CD8-positive, alpha-beta T cell (primary cell): ENCODE measurements at places on chromosomes 2 and 18. TPM values are rescaled to one million over a fixed set of nuclear protein-coding genes. Genes with fewer than 3 reads are reported as not detected.

DNA sequence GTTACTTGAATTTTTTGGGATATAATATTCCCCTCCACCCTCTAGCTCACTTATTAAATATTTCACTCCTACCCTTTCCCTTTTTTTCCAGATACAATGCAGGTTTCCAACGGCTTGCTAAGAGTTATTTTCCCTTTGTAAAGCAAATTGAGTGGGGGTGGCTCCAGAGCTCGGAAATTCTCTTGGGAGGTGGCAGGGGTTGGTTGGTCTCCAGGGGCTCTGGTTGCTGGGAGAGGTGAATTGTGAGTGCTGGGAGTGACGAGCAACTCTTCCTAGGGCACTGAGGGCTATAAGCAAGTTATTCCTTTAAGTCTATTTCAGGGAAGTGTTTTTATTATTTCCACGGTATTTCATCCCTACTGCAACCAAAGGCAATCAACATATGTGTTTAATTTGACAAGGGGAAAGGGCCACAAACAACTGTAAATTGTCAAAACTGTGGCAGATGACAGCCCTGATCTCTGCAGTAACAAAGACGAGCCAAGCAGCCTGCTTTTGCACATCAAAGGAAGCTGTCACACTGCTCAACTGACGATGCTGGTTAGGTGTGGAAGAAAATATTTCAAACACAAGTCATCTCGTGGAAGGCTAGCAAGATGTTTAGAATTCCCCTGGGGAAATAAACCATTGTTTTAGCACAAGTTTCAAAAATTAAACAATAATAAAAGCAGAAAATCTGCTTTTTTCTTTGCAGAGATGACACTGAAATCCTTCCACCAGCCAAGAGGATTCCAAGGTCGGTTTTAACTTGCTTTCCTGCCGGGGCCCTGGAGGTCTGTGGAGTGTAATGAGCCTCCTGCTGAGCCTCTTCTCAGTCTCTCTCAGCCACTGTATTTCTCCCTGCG is 34.8 kb upstream of the ASXL2 start:
- no peak for DNase-seq

DNA sequence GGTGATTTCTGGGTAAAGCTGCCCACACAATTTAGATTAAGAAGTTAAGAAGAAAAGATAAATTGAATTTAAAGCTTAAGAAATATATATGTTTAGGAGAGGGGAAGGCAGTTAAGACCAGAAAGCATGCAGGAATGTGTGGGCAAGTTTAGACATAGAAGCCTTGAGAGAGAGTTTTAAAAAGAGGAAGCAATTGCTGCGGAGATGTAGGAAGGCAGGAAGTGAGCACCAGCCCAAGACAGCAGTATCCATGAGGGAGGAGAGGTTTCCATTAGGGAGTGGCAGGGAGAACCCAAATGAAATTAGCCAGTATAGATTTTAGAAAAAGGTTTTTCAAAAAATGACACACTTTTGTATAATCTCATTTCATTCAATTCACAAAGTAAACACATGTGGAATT is 24.3 kb downstream of the DSC2 start:
- no peak for DNase-seq

DNA sequence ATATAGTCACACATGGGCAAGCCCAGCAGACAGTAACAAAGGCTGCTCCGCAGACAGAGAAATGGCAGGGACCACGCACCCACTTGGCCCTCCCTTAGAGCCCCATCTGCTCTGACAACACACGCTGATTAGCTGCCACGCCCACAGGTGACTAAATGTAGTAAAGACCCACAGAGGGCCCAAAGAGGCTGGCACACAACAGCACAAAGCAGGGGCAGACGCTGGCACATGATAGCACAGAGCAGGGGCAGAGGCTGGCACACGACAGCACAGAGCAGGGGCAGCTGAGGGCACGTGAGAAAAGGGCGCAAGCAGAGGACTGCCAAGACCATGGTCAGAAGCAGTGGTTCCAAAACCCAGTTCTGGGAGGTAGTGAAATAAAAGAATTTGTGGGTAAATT is 10.6 kb downstream of the AFG3L2 start:
- DNase-seq: no peak

The HRH4 gene
- not detected for total RNA-seq

The CRYGC gene
- not detected for total RNA-seq

DNA sequence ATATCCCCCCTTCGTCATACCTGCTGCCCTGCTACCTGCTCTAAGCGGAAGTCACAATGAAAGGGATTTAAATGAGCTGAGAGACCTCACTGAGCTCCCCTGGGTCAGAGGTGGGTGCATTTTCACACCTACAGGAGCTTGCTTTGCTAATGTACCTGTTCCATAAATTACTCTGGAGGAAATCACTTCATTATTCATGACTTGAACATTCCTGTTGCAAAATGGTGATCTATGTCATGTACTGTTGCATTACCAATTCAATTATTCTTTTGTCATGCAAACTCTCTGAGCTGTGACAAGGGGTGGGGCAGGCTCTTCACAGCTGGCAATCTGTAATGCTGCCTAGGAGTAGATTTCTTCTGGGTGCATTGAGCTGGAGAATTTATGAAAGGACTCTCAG is 761.3 kb downstream of the TSN start:
- no peak for DNase-seq

The HOXD3 gene
- total RNA-seq: not detected

DNA sequence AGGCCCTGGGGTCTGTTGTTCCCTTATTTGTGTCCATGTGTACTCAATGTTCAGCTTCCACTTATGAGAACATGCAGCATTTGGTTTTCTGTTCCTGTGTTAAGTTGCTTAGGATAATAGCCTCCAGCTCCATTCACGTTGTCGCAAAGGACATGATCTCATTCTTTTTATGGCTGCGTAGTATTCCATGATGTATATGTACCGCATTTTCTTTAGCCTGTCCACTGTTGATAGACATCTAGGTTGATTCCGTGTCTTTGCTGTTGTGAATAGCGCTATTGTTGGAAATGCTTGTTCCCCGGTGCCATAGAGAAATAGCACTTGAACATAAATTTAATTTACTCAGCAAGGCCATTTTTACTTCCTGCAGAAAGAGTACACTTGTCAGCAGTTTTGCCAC is 51.3 kb upstream of the EPAS1 start:
- DNase-seq: no peak

GRCh38 chr2:208657468-208657867 is 250.9 kb downstream of the PTH2R start:
- DNase-seq: no peak

DNA sequence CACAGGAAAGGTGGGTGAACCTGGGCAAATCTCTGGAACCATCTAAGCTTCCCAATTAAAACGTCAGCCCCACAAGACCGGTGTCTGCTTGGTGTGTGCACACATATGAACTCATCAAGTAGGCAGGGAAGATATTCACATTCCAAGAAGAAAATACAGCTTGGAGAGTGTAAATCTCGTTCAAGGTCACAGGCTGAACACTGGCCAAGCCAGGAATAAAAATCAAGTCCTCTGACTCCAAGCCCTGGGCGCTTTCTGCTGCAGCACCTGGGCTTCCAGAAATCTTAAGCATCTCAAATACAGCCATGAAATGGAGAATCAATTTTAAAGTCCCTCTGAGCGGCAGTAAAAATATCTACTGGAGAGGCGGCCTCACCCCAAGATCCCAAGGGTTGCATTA is 150.9 kb downstream of the TWIST2 start:
- no peak for DNase-seq

The SEMA4F gene
- total RNA-seq: 4.6 TPM

DNA sequence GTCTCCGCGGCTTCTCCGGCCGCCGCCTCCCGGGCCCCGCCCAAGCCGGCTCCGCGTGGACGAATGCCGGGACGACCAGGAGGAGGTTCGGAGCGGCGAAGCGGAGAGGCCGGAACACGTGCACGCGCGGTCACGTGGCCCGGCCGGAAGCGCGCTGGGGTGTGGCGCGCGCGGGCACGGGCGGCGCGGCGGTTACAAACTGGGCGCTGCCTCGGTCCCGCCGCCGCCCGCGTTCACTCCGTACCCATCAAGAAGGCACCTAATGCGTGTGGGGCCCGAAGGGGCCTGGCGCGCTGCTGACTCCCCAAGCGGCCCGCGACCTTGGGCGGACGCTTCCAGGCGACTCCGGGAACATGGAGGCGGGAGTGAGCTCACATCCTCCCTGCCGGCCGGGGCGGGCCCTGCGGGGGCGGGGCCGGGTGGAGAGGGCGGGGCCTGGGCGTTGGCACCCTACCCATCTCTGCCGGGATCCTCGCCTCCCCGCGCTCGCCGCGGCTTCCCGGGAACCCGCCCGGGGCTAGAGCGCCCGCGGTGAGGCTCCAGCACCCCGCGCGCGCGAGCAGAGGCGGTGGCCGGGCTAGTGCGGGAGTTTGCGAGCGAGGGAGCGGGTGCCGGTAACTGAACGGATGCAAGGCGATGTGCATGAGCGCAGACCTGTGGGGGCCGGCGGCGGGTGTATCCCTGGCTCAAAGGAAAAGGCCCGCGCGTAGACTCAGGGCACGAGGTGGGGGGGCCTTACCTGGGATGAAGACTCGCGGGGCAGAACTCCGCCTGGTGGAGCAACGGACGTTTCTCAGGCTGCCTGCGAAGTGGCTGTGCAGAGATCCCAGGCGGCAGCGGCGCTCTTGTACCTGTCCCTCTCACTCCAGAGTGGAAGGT is at the start of gene TMEM185B:
Gene TMEM185B, minus strand, starts transcription at position 367 of the 879 bp plus-strand sequence. CDS start 424 bp downstream, outside the sequence.
- DNase-seq: peak; percentile 91

GRCh38 chr18:79736846-79737245 is 57.2 kb downstream of the CTDP1 start:
- no peak for DNase-seq

GRCh38 chr18:27696148-27696547 is 480.8 kb downstream of the CDH2 start:
- DNase-seq: no peak

DNA sequence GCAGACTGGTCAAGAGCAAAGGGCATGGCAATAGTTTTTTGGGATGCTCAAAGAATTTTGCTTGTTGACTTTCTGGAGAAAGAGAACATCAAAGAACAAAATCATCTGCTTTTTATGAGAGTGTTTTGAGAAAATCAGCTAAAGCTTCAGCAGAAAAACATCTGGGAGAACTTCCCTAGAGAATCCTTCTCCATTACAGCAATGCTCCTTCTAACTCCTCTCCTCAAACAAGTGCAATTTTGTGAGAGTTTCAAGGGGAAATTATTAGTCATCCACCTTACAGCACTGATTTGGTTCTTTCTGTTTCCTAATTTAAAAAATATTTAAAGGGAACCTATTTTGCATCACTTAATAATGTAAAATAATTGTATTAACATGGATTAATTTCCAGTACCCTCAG is 226.9 kb upstream of the NXPH2 start:
- DNase-seq: no peak

The SLC9A4 gene
- total RNA-seq: not detected

GRCh38 chr18:60675801-60676200 is 303.2 kb upstream of the MC4R start:
- no peak for DNase-seq

The MAL gene
- total RNA-seq: 49.8 TPM

DNA sequence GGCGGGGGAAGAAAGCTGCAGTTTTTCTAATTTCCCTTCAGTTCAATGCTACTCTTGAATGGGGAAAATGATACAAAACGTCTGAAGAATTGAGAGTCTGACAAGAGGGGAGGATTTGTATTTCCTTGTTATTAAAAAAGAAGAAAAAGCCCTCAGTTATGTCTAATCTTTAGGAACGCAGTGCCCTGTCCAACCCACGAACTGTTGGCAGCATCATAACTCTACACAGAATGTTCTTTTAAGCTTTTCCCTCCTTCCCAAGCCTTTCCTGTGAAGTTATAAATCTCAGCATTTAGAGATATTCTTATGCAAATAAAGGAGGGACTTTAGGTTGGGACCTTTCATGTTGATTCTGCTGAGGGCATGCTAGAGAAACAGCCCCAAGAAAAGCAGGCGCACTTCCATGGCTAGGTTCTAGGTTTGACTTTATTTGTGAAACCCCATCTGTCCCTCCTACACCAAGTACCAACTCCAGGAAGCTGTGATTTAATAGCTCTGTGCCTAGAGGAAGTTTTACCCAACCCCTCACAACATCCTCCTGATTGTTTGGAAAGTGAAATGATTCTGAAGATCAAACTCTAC is 288.6 kb downstream of the SETBP1 start:
- DNase-seq: no peak

- DNase-seq: no peak
Measured at GRCh38 chr2:55009277-55010060, 40.8 kb downstream of the RTN4 start.

The MERTK gene
- total RNA-seq: not detected

- no peak for DNase-seq
Measured at GRCh38 chr2:15840969-15841368, 99.4 kb upstream of the MYCN start.
